Stimulated activated CD8-positive, alpha-beta memory T cell treated with anti-CD3 and anti-CD28 coated beads, Interleukin-2, amount 100 ng/mL, for 48 hours (primary cell): ENCODE measurements at places on chromosomes 2 and 18.
A peak's percentile ranks its signal among the peaks of the same experiment; 100 is the strongest.

DNA sequence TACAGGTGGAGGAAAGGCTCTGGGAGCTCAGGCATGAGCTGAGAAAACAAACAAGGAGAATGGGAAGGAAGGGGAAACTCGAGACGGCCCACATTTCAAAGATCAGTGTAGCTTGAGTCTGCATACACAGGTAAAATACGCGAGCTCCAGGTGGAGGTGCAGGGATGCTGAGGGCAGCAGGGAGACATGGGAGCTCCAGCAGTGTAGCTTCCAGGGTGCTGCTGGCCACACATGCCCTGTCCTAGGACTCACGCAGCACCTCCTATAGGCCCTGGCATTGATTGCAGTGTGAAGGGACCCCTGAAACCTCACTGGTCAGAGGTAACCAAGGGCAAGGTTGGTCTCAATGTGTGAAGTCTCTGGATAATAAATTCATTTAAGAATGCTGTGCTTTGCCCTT, 362.8 kb upstream of the HS6ST1 start:
- no peak for DNase-seq

GRCh38 chr2:113770929-113771328, 14.5 kb upstream of the SLC35F5 start:
- DNase-seq = no peak

- DNase-seq = peak; percentile 16
These were observed 702 bp downstream of the LMAN1 start for GRCh38 chr18:59358414-59358711.

DNA sequence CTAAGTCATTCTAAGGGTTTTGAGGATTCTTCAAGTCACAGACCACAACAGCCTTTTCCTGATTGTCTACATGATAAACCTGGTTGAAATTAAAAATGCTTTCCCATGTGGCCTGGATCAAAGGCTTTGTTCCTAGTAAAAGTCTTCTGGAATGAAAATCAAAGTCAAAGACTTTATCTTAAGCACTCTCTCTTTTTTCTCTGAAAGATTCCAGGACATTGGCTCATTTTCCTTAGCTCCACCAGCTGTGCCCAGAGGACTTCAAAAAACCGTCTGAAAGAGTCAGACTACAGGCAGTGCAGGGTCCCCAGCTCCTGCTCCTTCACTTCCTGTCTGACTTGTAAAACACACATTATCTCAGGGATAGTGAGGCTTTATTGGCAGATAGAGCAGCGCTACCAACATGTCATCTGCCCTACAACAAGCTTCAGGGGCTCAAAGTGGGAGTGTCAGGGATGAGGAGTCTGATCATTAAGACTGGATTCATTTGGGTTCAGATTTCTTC, 148.2 kb downstream of the ESCO1 start:
- no peak for DNase-seq

DNA sequence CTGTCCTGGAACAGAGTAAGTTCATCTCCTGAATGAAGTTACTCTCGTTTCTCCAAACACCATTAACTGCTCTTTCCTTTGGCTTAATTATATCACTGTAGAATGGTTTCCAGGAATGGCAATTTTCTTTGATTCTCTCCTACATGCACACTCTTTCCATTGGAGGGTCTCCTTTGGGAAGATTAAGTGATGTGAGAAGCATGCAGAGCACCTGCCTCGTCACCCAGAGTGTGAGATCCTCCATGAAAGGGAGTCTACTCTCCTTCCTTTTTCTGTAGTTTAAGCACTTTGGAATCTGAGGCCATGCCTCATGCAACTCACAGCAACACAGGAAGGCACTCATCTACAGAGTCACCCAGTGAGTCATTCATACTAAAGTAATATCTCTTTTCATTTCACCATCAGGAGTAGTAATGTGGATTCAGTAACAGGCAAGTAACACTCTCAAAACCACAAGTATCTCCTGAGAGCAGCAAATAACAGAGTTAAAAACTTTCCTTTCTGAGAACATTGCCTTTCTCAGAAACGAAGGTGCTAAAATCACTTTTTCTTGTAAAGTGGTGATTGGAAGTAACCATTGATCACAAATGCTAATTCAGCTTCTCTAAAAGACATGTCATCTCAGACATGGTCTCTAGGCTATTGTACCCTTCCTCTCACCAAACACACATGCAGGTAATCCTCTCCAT, 52.8 kb upstream of the IL1RL1 start:
- DNase-seq = no peak
